NCI-H2029 treated with DMSO at 0.1 percent for 48 hours (cell line): ENCODE measurements at places on chromosomes 7 and 10.

DNA sequence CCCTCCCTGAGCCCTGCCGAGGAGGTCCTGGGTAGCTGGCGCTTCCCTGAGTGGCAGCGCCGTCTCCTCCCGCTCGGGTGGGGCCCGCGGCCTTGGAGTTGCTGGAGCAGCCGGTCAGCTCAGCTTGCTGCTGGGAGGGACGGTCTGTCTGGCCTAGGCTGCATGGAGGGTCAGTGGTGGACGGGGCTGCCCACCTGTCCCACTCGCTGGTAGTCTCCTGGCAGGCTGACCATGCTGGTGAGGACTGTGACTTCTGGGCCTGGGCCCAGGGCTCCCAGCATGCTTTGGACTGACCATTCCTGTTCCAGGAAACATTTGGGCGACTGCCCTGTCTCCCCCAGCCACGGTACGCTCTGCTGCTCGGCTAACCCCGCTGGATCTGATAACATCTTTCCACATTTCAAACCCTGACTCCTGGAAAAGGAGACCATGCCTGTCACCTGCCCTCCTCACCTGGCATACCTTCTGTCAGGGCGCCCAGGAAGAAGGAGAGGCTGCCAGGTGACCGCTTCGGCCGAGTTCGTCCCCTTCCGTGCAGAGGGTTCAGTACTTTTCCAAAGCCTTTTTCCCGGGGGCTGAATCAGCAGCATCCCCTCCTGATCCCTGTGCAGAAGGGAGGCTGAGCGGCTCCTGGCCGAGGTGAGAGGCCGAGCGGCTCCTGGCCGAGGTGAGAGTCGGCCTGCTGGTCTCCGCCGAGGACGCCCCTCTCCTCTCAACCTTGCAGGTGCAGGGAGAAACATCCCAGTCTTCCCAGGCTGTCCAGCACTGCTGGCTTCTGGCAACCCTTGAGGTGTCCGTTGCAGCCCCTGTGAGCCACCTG, 43.4 kb downstream of the FAM20C start:
- no peak for DNase-seq

DNA sequence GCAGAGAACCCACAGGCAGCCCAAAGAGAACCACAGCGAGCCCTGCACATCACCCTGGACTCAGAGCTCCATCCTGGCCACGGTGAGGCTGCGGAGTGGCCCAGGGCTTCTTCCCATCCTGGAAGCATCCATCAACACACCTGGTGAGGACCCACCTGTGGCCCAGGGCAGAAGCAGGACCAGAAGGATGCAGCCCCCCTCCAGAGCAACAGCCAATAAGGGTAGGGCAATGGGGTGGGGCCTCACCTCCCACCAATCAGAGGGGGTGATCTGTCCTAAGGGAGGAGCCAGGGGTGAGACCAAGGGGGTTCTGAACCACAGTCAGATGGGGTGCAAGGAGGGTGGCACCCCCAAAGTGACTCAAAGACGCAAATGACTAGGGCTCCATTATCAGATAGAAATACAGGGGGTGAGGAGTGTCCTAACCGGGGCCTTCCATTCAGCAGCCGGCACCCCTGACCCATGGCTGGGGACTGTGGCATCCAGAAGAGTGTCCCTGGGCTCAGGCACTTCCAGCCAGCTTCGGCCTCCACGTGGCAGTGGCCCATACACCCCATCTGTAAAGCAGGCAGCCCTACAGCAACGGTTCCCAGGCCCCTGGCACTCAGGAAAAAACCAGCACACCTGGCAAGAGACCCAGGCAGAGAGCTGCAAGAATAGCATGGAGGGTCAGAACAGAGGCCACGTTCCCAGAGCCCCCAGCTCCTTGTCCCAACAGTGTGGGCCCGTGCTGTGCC, 36.9 kb downstream of the STK32C start:
- DNase-seq = no peak

GRCh38 chr7:11895337-11895736, 63.3 kb upstream of the THSD7A start:
- no peak for DNase-seq

GRCh38 chr7:156223935-156224832, 411.9 kb upstream of the SHH start:
- no peak for DNase-seq

DNA sequence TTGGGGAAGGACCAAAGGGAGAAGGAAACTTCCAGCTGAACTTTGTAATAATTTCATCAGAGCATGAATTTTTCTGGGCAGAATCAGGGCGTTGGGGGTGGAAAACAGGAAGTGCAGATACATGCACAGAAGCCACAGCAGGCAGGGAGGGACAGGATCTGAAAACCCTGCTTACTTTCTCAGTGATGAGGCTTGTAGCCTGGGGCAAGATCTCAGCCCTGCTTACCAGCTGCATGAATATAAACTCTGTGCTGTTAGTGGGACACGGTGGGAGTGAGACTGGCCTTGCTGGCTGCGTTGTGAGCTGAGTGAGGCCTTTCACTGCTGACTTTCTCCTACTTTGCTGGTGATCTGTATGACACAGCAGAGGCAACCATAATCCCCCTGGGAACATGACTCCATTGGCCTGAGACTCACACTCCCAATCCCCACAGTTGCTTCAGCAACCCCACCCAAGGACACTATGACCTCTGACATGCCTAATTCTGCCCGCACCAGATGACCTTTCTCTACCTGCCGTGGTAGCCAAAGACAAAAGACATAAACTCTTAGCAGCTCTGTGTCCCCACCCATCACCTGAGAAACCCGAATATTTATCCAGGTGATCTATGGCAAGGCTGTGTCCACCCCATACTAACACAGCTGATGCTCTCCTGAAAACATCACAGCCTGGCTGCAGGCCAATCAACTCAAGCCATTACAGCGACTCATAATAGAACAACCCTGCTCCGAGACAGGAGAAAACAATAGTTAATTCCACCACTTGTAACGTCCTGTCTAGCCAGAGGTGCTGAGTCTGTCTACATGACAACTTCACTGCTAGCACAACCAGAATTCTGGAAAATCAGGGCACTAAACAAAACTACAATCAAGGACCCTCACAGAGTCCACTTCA, 190.7 kb upstream of the CHRM2 start:
- DNase-seq = no peak

DNA sequence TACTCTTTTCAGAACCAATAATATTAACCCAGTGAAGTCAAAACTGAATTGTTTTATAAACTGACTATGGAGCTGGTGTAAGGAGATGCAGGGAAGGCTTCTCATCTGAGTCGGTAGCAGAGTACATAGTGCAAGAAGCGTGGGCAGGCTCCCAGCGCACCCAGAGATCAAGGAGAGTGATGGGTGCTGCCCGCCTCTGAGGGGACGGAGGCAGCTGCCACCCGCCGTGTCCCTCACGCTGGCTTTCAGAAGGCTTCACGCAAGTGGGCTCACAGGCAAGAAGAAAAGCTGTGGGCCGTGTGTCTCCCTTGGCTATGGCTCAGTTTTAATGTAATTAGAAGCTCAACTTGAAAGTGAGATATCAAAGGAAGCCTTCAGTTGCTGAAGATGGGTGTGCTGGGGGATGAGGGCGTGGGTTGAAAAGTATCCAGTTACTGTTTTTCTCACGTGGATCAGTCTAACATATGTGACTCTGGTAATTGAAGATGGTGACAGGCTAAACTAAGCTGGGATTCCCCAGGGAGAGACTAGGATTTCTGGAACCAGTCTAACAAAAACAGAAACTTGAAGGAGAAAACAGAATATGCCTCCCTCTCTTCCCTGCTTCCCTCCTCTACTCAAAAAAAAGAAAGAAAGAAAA, 159.9 kb downstream of the MGMT start:
- no peak for DNase-seq

- no peak for DNase-seq
Measured at GRCh38 chr10:8283166-8283905, 228.8 kb downstream of the GATA3 start.

- peak; percentile 20 for DNase-seq
Measured at GRCh38 chr7:77415823-77416620, at the start of gene GSAP. Gene GSAP, minus strand, starts transcription at chr7:77416349. Its CDS starts 28 bp downstream, at chr7:77416321.

DNA sequence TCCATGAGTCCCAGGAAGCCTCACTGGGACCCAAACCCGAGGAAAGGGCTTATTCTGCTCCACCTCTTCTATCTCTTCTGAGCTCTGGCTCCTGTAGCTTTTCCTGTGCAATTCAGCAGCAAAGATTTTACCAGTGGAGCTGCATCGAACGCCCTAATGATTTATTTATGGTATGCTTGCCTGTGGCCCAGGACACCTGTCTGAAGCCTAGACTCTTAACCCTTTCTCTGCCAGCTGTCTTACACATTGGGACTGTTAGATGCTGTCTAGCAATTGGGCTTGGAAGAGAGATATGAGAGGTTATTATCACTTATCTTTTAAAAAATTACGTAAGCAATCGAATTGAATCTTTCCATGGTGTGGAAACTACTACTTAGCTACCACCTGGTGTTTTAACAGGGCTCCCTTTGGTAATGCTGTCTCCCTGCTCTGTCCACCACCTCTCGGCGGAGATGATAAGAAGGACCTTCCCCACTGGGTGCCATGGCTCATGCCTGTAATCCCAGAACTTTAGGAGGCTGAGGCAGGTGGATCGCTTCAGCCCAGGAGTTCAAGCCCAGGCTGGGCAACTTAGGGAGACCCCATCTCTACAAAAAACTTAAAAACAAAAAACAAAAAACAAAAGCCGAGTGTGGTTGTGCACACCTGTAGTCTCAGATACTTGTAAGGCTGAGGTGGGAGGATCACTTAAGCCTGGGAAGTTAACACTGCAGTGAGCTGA, 8.8 kb downstream of the ACSL5 start:
- no peak for DNase-seq

- no peak for DNase-seq
Measured at GRCh38 chr10:83017076-83017867, 1122.0 kb upstream of the GHITM start.

GRCh38 chr10:2897619-2898508, 169.5 kb upstream of the PFKP start:
- DNase-seq = no peak

- DNase-seq = no peak
Measured at GRCh38 chr10:101330631-101331225, 23.2 kb upstream of the BTRC start.

GRCh38 chr10:17219024-17219423, 9.0 kb upstream of the VIM start:
- DNase-seq = no peak

- DNase-seq = no peak
Measured at GRCh38 chr10:74753442-74754211, 72.8 kb upstream of the KAT6B start.

GRCh38 chr10:69409968-69410367, 6.8 kb downstream of the TACR2 start:
- DNase-seq = no peak

- DNase-seq = no peak
Measured at GRCh38 chr10:69644658-69645295, 14.7 kb downstream of the FAM241B start.

DNA sequence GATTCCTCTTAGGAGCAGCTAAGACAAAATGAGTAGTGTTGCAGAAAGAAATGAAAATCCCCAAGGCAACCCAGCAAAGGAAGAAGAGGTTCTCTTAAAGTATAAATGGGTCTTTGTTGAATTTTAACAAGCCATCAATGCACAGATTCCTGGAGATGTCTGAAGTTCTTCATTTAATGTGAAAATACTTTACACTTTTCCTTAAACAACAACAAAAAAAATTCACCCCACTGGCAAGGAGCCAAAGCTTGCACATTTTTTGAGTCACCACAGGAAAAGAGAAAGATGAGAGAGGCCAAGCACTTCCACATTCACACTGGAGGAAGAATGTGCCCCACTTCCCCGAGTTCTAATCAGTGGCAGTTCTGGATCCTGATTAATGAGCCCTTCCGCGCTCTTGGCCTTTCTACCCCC, 286.4 kb upstream of the MEOX2 start:
- DNase-seq = no peak

DNA sequence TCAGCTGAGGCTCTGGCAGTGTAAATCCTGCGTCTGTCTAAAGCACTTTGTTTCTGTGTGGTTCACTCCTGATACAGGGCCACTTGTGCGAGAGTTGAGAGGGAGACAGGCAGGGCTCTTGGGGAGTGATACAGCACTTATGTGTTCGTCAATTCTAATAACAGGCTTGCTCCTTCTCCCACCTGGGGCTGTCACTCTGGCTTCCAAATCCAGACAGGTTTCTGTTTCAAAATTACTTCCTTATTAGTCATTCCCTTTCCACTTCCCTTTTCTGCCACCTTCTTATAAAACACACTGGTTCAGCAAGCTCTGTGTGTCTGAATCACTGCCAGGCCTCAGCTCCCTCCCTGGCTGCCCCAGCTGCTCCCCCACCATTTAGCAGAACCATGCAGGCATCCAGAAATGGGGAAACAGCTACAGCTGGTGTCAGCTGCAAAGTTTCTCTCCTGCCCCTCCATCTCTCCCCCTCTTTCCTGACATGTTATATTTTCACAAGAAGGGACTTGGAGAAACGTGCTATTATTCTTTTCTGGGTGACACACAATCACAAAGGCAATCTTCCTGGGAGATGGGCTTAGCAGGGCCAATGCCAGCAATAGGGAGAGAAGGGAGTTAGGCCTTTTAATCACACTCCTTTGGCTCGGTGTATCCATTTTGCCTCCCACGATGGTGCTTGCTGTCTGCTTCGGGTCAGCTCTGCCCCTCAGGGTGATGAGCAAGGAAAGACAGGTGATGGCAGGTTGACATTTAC, 58.4 kb upstream of the ZNRF2 start:
- peak; percentile 88 for DNase-seq

DNA sequence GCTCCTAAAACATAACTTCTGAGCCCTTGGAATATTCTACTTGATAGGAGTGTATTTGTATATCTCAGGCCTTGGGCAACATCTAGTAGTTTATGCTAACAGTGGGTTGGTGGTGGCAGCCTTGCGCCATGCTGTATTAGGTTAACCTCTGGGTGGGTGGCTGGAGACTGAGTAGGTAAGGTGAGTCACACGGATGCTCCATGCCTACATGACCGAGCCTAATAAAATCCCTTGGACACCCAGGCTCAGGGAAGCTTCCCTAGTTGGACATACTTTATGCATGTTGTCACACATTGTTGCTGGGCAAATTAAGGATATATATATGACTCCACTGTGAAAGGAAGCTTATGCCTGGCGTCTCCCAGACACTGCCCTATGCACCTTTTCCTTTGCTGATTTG, 6.0 kb upstream of the DAGLB start:
- DNase-seq = no peak
